Mesothelial cell of epicardium (in vitro differentiated cells): ENCODE measurements at places on chromosomes 1 and 21.

DNA sequence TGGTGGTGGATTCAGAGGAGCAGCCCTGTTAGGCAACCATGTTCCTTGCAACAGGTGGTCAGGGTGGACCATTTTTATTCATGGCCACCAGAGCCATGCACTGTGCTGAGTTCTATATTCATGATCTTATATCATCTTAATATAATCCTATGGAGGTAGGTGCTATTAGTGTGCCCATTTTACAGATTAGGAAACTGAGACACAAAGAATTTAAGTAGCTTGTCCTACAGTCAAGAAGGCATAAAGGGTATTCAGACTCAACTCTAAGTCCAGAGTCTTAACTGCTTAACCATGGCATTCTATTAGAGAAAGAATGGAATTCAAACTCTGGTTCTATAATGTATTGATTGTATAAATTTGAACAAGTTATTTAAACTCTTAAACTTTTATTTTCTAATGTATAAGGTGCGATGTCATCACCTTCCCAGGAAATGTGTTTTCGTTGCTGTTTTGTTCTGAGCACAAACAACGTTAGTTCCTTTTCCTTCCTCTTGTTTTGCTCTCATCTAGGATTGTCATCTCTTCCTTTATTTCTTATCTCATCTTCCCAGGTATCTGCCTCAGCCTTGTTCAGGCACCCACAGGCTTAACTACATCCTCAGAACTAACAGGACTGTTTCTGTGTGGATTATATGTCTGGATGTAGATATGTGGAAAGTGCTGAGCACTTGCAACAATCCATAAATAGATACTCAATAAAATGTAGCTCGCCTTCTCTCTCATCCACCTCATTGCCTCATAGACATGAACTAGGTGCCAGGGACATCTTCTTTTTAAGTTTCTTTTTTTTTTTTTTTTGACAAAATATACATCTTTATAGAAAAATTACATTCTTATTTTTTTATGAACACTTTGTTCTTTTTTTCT lies 207.1 kb downstream of the NFIA start:
- DNase-seq, result no peak

DNA sequence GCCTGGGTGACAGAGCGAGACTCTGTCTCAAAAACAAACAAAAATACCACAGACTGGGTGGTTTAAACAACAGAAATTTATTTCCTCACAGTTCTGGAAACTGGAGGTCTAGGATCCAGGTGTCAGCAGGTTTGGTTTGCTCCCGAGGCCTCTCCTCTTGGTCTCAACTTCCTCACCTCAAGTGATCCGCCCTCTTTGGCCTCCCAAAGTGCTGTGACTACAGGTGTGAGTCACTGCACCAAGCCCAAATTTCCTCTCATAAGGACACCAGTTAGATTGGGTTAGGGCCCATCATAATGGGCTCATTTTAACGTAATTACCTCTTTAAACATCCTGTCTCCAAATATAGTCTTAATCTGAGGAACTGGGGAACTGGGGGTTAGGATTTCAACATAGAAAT lies 35.5 kb downstream of the MFSD2A start:
- DNase-seq, result no peak

DNA sequence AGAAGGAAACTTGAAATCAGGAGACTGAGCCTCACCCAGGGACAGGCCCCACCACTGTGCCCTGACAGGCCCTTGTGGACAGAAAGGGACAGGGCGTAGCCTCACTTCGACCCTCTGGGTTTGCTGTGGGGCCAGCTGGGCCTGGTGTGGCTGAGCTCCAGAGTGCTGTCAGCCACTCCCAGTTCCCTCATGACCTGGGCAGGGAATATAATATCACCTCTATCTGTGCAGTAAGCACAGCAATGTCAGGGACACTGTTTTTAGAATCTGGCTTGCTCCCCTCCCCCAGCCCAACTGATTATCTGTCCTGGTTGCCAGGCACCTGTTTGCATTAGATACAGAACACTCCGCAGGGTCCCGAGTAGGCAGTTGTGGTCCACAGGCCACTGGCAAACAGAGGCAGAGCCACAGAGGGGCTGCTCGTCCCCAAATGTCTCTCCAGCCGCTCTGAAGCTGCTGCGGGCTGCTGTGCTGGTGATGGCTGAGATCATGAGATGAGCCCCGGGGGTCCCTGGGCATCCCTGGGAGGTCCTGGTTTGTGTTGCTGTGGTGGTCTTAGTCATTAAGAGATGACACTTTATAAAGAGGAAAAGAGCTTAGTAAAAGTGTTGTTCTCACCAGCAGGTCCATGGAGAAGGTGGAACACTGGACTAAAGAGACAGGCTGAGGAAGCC lies 51.6 kb downstream of the ETS2 start:
- no peak for DNase-seq

DNA sequence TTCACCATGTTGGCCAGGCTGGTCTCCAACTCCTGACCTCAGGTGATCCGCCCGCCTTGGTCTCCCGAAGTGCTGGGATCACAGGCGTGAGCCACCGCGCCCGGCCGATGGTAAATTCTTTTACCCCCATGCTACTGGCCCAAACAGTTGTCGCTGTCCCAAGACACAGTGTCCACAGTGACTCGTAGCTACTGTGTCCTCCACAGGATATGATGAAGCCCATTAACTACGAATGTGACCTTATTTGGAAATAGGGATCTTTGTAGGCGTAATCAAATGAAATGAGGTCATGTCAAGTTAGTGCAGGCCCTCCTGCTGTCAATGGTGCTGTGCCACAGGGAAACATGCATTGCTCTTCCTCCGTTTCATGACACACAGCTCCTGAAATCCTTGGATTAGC lies 8.5 kb downstream of the FNDC10 start:
- no peak for DNase-seq

DNA sequence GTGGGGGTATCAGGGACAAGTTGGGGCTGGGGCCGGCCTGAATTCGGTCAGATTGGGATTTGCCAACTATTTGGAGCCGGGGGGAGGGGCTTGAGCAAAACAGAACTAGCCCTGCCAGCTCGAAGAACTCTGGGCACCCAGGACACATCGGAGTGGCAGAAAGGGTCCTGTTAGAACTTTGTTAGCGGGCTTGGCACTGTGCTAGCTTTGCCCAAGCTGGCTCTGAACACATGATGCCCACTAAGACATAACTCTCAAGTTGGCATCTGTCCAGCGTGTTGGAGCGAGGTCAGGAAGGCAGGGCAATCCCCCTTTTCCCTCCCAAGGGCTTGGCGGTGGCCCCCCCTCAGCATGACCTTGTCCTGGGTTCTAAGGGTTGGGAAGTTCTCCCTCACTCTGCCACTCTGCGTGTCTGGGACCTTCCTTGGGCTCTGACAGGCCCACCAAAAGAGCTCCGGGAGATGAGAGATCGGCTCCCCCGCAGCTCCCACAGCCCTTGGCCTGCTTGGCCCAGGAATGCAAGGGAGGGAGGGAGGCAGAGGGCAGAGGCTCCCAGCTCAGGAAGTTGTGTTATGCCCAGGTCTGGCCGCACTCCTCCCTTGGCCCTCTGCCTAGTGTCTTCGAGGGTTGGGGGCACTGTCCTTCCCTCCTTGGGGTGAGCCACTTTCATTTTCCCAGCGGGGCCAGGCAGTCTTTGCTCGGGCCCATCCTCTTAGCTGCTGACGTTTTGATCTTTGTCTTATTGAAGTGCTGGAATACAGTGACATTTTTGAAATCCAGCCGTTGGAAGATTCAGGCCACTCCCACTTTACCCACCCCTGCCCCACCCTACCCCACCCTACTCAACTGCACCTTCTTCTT lies 1.2 kb downstream of the LMNA start:
- DNase-seq, result no peak

DNA sequence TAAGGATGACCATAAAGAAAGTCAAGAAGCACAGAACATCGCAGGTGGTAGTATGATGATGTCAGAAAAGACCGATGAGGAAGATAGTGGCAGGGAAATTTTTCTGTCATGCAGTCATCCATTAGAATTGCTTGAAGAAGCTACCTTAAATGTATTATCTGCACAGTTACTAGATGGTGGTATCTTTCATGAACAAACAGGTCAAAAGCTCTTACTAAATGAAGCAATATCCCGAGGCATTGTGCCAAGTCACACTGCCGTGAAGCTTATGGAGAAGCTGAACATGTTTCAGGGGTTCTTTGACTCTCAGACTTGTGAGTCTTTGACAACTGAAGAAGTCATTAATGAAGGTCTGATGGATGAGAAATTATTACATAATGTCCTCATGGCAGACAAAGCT lies 128.8 kb downstream of the MACF1 start:
- no peak for DNase-seq

DNA sequence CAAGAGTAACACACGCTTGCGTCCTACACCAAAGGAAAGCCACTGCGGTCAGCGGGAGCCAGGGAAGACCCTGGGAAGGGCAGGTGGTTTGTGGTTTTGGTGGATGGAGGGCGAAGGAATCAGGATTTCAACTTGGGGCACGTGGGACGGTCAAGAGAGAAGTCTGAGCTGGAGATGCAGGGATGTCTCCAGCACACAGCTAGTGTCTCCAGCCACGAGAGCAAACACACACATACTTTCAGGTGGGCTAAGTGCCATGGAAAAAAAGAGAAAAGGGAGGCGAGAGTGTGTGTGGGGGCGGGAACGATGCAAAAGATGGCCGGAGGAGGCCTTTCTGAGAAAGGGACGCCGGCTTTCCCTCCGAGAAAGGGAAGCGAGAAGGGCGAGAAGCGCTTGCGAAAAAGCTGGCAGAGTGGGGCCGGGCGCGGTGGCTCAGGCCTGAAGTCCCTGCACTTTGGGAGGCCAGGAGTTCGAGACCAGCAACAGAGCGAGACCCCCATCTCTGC lies 1.4 kb upstream of the SRRM1 start:
- DNase-seq, result no peak

DNA sequence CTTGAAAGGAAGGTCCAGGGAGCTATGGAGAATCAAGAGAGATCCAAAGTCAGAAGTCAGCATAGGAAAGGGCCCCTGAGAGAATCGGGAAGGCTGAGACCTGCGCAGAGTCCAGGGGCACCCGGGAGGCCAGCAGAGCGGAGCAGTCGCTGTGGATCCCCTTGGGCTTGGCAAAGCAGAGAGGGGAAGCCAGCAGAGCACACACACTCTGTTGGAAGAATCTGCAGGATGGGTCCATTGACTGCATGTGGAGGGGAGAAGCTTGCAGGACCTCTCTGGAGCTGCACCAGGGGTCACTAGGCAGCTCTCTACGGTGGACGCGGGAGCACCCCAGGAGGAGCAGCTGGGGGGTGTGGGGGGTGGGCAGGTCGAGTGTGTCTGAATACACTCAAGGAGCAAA lies 6.4 kb downstream of the RIPK4 start:
- no peak for DNase-seq

DNA sequence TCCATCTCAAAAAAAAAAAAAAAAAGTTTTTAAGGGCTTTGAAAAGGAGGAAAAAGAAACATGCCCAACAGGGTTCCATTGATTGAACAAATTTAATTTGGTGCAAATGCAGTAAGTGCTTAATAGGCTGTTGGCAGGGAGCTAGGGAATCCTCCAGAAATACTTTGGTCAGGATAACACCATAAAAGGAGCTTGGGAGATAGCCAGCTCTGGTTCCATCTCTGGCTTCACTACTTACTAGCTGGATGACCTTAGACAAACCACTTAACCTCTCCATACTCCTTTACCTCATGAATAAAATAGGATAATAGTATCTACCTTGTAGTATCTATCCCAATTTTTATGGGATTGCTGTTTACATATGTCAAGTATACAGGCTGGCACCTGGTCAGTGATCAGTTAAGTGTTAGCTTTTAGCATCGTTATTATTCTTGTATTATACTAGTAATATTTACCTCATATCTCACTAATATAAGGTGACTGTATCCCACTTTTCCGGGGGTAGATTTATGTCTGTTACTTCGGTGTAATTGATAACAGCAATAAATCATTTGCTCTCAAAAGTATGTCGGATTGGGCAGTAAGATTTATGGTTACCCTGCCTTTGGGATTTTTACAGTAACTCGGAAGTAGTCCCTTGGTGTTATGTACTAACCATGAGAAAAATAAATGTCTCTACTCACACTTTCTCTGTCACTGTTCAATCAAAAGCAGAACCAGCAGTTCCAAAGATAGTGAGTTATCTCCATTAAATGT lies 36.4 kb downstream of the BTG3 start:
- DNase-seq, result no peak

DNA sequence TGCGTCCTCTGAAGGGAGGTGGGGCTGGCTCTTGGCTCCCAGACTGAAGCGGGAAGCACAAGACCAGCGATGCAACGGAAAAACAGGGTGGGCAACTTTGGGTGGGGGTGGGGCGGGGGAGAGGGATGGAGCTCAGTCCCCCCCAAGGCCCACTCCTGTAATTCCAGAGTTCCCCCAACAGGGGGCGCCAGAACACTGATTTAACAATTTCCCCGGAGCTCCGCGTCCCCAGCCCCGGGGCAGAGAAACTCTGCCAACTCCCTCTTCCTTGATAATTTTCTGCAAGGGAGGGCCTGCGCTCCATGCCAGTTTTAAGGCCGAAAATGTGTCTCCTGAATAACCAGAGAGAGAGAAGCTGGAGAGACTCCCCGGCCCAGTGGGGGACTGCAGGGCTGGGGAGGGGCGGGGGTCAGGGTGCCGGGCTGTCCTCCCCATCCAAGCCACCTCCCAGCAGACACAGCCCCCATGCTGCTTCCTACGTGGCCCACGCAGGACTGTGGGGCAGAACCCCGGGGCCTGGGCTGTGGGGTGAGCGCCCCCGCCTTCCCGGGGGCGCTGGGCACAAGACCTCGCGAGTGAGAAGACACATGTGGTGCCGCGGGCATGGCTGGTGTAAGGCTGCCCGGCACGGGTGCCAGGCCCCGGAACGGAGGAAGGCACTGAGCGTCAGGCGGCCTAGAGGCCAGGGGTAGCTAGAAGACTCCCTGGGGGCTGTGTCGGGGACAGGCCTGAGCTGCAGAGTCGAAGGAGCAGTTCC lies 51.4 kb downstream of the KIF21B start:
- peak; percentile 74 for DNase-seq

GRCh38 chr1:99531578-99532275 lies 114.2 kb upstream of the PALMD start:
- no peak for DNase-seq

- DNase-seq, result no peak
Measured at GRCh38 chr1:204439621-204440375, 28.2 kb upstream of the PPP1R15B start.

DNA sequence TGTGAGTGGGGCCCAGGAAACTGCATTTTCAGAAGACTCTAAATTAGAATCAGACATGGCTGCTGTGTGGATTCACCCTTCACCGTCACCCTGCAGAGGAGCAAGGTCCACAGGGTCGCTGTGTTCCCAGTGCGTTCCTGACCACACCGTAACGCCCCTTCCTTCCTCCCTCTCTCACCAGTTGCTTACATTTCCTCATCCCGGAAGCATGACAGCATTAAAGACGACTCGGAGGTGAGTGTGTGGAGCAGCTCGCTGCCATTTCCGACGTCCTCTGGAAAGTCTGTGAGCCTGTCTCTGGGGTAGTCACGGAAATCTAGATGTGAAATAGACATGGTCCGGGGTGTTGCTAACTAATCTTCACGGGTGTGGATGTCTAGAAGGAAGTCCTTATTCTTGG lies 45.9 kb downstream of the FAAP20 start:
- DNase-seq, result no peak

- DNase-seq, result no peak
Measured at GRCh38 chr1:162003061-162003829, 20.4 kb downstream of the OLFML2B start.
